ENCODE measurements at places on chromosomes 11 and 22. TPM values are rescaled to one million over a fixed set of nuclear protein-coding genes. Genes with fewer than 3 reads are reported as not detected.

DNA sequence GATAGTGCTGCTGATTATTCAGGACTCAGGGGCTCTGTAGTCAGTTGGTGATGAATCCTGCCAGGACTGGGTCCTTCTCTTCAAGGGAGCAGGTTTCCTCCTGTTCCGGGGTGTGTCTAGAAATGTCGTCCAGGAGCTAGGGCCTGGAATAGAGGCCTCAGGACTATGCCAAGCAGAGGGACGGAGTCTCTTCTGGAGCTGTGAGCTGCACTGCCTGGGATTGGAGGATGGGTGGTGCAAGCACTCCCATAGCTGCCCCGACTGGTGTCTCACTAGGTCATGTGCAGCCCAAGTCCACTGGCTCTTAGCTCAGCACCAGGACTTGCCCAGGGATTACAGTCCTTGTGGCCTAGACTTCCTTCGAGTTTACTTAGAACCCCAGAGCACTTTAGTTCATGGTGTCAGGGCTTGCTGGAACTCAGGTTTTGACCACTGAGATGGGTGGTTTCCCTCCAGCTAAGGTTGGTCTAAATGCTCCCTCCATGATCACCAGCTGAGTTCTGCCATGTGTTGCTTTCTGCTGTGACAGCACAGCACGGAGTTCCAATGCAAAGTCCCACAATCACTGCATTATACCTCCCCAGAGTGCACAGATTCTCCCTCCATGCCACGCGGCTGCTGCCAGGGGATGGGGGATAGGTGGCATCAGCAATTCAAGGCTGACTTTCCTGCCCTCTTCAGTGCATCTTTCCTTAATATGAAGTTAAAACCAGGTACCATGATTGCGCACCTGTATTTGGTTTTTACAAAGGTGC, 42.6 kb upstream of the SHANK2 start:
- no peak for DNase-seq

GRCh38 chr11:48064306-48064705, 83.9 kb downstream of the PTPRJ start:
- DNase-seq: peak; percentile 87

DNA sequence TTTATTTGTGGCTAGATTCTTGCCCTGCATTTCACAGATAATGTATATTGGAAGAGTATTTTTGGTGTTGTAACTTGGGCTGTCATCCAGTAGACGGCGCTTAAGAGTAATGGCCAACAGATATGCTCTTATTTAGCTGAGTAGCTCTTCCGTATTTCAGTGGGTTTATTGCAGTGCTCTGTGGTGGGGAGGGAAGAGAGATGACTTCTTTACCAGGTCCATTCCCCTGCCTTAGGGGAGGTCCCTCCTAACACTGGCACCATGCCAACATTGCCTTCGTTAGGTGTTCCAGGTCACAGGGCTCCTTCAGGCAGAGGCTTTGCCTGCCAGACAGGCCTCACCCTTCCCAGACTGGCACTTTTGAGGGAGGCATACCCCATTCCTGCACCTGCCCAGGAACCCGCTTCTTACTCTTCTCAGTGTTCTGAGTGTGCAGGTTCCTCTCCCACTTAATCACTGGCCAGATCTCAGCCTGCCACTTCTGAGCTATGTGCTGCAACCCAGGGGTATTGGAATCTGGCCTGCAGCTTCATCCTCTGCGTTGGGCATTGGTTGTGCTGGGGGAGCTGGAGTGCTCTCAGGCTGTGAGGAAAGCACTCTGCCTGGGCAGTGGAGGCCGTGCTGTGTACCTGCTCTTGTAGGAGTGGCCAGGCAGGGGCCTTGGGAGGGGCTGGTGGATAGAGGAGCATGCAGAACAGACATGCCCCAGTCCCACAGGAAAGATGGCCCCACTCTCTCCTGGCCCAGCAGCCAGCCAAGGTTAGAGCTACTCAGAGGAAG, 29.4 kb upstream of the SLN start:
- peak; percentile 14 for DNase-seq

DNA sequence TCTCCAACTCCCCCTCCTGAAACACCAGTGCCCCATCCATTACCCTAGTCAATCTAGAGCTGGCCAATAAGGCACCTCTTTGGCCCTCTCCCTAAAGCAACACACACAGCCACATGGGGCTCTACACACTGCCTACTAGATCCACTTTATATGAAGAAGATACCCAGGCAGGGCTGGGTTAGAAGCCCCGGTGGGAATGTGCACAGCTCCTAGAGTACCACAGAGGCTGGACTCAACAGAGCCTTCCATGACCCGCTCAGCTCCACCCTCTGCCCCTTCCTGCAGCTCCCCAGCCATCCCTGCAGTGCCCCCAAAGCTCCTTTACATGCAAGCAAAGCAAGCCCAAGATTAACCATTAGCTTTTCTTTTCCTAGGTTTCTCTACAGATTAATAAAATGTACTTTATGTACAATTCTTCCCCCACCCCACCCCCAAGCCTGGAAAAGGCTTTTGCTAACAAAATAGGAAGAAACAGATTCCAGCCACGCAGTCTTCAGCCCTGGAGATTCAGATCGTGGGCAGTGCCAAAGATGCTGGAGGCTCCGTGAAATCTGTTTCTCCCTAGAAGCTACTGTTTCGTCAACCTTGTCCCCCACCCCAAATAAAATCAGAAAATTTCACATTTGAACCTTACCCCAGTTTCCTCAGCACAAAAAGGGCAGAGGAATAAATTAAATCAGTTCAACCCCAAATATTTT, 51.8 kb downstream of the IGSF9B start:
- DNase-seq: no peak

GRCh38 chr22:35742342-35743100, 24.8 kb downstream of the APOL5 start:
- peak; percentile 79 for DNase-seq

PGA3 gene
- total RNA-seq: not detected

DNA sequence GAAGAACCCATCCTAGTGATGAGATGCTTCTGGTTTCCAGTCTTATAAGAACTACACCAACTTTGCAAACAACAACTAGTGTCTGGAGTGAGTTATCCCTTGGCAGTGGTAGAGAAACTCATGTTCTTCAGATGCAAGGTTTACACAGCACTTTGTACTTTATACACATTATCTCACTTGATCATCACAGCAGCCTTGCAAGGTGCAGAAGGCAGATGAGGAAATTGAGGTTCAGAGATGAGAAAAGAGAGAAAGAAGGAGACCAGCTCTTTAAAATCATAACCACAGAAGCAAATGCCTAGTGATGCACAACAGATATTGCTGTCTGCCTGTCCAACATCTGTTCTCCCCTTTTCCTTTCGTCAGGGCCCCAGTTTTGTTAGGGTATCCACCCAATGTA, 16.7 kb upstream of the CD44 start:
- no peak for DNase-seq

GRCh38 chr11:30914143-30914762, 328.1 kb upstream of the MPPED2 start:
- DNase-seq: peak; percentile 44

- no peak for DNase-seq
Measured at GRCh38 chr11:35933320-35933871, 10.5 kb upstream of the LDLRAD3 start.

INPP5J gene
- 0.49 TPM for total RNA-seq

DNA sequence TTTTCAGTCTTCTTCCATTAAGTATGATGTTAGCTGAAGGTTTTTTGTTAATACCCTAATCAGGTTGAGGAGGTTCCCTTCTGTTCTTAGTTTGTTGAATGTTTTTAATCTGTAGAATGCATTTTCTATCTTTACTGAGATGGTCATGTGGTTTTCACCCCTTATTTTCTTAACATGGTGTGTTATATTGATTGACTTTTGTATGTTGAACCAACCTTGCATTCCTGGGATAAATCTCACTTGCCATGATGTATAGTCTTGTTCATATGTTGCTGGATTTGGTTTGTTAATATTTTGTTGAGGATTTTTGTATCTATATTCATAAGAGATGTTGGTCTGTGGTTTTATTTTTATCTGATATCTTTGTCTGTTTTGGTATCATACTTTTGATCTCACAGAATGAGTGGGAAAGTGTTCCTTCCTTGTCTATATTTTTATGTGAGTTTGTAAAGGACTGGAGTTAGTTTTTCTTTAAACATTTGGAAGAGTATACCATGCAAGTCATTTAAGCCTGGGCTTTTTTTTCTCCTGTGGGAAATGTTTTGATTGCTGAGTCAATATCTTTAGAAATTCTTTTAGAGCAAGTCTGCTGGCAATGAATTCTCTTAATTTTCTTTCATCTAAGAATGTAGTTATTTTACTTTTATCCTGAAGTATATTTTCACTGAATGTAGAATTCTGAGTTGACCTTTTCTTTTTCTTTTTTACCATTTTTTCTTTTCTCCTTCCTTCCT, 5.5 kb upstream of the P4HA3 start:
- peak; percentile 50 for DNase-seq

APOC3 gene
- not detected for total RNA-seq

DNA sequence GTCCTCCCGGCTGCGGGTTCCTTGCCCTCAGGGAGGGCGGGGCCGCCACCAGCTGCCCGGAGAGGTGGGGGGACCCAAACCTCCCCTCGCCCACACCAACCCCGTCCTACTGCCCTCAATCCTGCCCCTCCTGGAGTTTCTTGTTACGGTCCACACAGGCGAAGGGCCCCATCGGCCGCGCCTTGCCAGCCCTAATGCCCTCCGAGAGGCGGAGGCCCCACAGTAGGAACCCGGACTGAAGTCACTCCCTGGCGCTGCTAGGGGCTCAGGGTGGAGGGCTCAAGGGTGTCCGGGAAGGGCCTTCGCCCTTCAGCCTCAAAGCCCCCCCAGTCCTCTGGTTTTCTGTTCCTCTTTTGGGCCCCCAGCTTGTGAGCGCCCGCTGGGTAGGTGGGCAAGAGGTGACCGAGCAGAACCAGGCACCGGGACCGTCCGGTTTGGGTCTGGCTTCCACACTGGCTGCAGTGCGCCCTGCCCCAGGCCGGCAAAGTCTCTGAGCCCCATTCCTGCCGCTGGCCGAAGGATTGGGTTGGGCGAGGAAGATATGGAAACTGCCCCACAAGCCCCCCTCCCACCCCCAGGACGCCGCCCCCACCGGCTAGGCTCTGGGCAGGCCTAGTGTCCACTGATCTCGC, 24.5 kb downstream of the DUSP8 start:
- no peak for DNase-seq

HTR3B gene
- not detected for total RNA-seq

DNA sequence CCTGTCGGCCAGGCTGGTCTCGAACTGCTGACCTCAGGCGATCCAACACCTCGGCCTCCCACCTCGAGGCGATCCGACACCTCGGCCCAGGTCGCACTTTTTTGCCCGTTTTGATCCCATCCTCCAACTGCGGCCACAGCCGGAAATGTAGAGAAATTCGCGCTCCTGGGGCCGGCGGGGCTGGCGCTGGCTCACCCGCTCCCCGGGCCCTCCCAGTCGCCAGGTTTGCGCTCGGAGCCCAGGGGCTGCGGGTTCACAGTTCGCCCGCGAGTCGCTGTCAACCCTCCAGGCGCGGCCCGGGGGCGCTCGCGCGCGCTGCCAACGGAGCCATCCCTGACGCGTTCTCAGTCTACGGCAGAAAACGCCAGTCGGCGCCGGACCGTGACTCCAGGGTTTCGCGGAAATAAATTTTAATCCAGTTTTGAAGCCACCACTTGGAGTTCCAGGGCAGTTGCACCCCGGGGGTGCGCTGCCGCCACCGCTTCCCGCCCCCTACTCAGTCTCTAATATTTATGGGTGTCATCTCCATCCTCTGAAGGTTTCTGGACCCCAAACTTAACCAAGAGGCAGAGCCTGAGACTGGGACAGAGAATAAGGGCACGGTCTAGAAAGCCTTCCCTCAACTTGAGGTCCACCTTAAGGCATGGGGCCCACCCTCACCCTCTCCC, 1.5 kb upstream of the KLHDC7B start:
- peak; percentile 73 for DNase-seq

- peak; percentile 32 for DNase-seq
Measured at GRCh38 chr22:36237462-36238372, 1.6 kb downstream of the APOL2 start.

DNA sequence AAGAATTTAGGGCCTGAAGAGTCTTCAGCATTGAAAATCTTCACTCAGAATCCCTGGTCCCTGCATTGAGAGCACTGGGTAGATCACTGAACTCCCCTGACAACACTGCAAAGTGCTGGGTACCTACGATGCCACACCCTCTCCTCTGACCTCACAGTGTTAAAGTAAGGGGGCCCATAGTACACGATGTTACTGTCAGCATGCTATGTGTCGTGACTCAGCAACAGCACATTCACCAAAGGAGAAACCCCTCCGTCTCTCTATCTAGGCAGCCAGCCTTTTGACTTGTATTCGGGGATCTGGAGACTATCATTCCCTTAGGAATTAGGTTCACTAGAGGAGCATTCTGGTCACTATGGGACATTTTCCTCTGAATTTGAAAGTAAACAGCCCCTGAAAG, 67.4 kb upstream of the PITPNB start:
- no peak for DNase-seq

DNA sequence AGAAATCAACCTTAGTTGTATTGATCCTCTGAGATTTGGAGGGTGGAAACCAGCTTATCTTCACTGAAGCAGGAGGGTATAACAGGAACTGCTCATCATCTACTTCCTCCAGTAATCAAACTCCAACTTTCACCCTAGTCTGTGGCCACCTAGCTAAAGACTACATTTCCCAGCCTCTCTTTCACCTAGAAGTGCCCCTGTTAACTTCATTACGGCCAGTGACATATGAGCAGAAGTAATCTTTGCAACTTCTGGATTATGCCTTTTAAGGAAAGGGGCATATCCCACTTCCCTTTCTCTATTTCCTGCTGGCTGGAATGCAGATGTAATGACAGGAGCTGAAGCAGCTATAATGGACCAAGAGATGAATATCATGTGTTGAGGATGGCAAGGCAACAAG, 7.6 kb upstream of the VPS37C start:
- no peak for DNase-seq

OR6T1 gene
- total RNA-seq: not detected

DNA sequence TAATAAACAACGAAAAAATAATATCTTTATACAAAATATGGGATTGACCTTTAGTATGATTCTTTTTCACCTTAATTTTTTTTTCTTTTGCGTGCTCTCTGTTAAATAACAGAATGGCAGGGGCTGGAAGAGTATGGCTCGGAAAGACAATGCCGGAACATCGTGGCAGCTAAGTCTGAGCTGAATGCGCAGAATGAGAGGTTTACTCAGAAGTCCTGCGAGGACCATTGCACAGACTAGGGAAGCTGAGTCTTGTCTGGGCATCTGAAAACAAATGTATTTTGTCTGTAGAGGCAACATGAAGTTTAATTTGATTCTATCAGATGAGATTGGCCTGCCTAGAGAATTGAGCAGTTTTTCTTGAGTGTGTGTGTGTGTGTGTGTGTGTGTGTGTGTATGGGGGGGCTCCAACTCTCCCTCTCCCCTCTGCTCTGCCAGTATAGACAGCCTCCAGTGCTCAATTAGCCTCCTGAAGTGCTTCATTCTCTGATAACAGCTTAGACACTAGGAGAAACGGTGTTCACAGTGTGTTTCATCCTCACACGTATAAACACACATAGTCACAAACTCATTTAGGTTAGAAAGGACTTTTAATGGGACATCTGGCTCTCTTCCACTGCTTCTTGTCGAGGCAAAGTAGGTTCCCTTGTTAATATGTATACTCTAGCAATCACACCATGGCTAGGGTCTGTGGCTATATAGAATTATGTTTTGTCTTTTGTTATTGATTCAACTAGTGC, 244.3 kb upstream of the SORL1-AS1 start:
- no peak for DNase-seq

- peak; percentile 31 for DNase-seq
Measured at GRCh38 chr11:73292525-73292894, 15.6 kb upstream of the ARHGEF17 start.

GRCh38 chr11:88596786-88597185, 259.2 kb upstream of the CTSC start:
- no peak for DNase-seq

Data from M059J (cell line).